Common myeloid progenitor, CD34-positive (primary cell): ENCODE measurements at places on chromosomes 12 and 14.

DNA sequence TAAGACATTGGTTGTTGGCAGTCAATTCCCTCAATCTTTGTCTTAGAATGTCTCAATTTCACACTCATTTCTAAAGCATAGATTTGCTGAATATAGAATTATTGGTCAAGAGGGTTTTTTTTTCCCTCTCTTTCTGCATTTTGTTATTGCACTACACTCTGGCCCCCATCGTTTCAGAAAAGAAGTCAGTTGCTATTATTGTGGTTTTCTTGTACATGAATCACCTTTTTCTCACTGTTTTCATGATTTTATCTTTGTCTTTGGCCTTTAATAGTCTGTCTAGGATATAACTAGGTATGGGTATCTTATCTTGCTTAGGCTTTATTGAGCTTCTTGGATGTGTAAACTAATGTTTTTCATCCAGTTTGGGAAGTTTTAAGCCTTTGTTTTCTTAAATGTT, 194.3 kb upstream of the DAAM1 start:
- no peaks in the 10 kb centered on the region for H3K4me1 ChIP-seq
- no peak overlapping the region for H3K4me3 ChIP-seq
- no peak overlapping the region for H3K27ac ChIP-seq
- no peak for DNase-seq
- H3K27me3 ChIP-seq = no peaks in the 10 kb centered on the region

GRCh38 chr12:67772267-67773169, 124.0 kb downstream of the DYRK2 start:
- no peaks in the 10 kb centered on the region for H3K4me1 ChIP-seq
- H3K27me3 ChIP-seq = no peaks in the 10 kb centered on the region
- H3K4me3 ChIP-seq = no peak overlapping the region
- no peak for DNase-seq

DNA sequence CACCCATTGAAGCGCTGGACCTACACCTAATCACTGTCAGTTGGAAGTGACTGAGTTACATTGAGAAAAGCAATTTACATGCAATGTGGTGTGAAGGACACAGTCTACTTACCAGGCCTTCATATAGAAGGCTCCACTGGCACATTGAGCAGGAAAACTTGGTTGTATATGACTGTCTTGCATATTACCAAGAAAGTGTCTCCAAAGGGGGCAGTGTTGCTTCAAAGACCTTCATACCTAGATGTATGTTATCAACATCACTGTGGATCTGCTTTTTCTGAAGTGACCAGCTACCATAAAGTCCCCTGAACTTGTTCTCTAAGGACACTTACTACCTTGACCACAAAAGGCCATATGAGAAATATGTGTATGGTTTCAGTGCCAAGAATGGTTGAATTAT, 64.1 kb downstream of the NELL2 start:
- no peaks in the 10 kb centered on the region for H3K4me1 ChIP-seq
- DNase-seq = no peak
- H3K4me3 ChIP-seq = no peak overlapping the region
- H3K27me3 ChIP-seq = no peaks in the 10 kb centered on the region
- H3K27ac ChIP-seq = no peak overlapping the region

DNA sequence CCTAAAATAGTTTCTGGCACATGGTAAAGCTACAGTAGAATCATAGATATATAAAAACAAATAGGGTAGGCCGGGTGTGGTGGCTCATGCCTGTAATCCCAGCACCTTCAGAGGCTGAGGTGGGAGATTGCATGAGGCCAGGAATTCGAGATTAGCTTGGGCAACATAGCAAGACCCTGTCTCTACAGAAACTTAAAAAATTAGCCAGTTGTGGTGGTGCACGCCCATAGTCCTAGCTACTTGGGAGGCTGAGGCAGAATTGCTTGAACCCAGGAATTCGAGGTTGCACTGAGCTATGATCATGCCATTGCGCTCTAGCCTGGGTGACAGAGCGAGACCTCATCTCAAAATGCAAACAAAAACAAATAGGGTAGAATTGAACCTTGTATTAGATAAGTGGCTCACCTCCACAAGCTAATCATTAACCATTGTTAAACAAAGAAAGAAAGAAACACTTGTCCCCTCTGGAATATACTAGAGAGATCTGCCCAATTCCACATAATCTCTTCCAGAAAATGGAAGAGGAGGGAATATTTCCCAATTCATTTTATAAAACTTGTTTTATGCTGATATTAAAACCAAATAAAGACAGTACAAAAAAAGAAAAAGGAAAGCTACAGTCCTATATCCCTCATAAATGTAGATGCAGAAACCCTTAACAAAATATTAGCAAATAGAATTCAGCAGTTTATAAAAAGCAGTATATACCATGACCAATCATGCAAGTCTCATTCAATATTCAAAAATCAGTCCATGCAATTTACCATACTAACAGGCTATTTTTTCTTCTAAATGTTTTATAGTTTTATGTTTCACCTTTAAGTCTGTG, 22.7 kb upstream of the DHRS2 start:
- H3K27me3 ChIP-seq = no peaks in the 10 kb centered on the region
- no peak overlapping the region for H3K27ac ChIP-seq
- H3K36me3 ChIP-seq = no peaks in the 10 kb centered on the region
- peaks cover 4% of the 10 kb centered on the region for H3K4me1 ChIP-seq
